Neural progenitor cell (in vitro differentiated cells): ENCODE measurements at places on chromosomes 3 and 15.

- no peak for DNase-seq
These were observed 19.1 kb upstream of the CHST2 start for GRCh38 chr3:143100451-143100850.

- DNase-seq = no peak
These were observed 6.0 kb downstream of the MINDY2 start for GRCh38 chr15:58777107-58777506.

DNA sequence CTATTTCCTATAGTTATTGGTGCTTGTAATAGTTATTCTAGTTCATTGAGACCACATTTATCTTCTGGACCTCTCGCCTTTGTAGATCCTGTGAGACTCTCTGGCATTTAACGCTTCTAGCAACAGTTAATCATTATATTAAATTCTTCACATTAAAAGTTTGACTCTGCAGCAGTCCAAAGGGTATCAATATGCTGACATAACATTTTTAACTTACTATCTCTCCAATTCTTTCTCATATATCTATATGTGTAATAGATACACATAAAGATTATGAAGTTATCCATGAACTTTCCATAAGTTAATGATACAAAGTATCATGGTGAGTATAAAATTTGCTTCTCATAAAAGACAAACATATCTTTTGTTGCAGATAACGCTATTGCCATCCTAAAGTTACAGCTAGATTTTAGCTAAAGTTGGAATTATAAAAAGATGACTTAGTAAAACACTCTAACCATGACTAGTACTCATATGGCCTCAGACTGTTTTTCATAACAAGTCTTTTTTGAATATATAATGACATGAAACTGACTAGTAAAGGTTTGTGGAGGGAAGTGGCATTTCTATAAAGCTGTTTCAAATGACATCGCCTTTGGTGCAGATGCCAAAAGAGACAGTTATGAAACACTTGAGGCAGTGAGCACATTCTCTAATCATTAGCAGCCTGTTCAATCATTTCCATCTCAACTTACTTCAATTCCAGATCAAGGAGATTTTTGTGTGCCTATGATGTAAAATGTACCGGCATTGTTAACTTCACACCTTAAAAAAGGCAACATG, 379.3 kb upstream of the CBLB start:
- no peak for DNase-seq

DNA sequence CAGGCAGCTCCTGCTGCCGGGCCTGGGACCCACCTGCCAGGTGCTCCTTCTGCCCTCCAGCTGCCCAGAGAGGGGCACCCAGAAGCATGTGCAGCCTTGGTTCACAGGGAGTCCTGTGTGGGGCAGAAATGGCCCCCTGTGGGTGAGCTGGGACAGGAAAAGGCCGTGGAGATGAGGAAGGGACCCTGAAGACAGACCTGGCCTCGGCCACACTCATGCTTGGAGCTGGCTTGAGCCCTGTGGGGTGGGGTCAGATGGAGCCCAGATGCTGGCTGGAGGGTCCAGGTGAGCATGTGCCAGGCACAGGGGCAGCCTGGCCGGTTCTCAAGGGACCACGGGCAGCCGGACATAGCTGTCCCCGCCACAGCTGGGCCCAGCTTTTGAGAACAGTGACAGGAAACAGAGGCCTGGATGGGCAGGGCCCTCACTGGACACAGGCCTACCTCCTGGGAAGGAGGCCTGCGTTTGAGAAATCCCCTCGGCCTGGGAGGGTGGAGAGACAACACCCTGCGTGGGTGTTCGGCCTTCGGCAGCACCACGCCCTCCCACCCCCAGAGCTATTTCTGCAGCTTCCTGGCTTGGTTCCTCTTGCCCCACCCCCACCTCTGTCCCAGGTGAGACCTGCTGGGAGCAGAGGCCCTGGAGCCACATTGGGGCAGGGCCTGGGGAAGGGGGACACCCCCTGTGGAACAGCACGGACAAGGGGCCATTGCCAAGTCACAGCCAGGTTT, 132.6 kb upstream of the MEF2A start:
- DNase-seq = no peak

- DNase-seq = no peak
These were observed 369.5 kb downstream of the FEZF2 start for GRCh38 chr3:62003835-62004234.

- no peak for DNase-seq
These were observed 422.6 kb downstream of the ROBO1 start for GRCh38 chr3:79344876-79345871.

GRCh38 chr15:54540721-54541120, 562.5 kb downstream of the UNC13C start:
- DNase-seq = no peak
